Right lung (tissue), 10 donors: ENCODE measurements at places on chromosomes 3 and 15. TPM values are rescaled to one million over a fixed set of nuclear protein-coding genes. Genes with fewer than 3 reads are reported as not detected.

The SLC26A6 gene
- polyA plus RNA-seq = 17.7 TPM

The CHDH gene
- polyA plus RNA-seq = 3.2 TPM

GRCh38 chr3:169133178-169134161, 530.0 kb downstream of the MECOM start:
- DNase-seq = no peak

GRCh38 chr3:31896026-31896425, 85.0 kb downstream of the OSBPL10 start:
- DNase-seq = no peak

- no peak for DNase-seq
Measured at GRCh38 chr15:77616072-77616471, 16.6 kb downstream of the LINGO1 start.

The SHQ1 gene
- polyA plus RNA-seq = 21.7 TPM

The FBXO40 gene
- 0.03 TPM for polyA plus RNA-seq
